Suppressor macrophage (primary cell): ENCODE measurements at places on chromosomes 7 and 10.

- DNase-seq: no peak
Observed at GRCh38 chr10:18230794-18231193, 90.6 kb downstream of the CACNB2 start.

DNA sequence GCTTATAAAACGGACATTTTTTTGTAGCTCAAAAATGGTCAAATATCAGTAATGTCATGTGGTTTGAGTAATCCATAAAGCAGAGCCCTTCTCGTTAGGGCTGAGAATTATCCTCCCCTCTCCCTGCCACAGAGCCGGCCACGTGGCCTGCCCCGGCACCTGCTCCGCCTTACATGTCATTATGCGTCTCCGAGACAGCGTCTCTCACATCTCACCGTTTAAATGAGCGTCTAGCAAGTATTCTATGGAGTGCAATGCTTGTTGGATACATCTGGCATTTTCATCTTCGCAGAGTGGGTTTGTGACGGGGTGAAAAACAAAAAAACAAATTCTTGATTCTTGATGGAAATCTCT is 86.1 kb downstream of the CUX1 start:
- no peak for DNase-seq

DNA sequence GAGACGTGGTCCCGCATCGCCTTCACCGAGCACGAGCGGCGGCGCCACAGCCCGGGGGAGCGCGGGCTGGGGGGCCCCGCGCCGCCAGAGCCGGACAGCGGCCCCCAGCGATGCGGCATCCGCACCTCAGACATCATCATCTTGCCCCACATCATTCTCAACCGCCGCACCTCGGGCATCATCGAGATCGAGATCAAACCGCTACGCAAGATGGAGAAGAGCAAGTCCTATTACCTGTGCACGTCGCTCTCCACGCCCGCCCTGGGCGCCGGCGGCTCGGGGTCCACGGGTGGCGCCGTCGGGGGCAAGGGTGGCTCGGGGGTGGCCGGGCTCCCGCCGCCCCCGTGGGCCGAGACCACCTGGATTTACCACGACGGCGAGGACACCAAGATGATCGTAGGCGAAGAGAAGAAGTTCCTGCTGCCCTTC is 737 bp downstream of the CNNM2 start:
- DNase-seq: no peak

GRCh38 chr7:43888993-43889945 is 17.1 kb downstream of the URGCP start:
- no peak for DNase-seq

DNA sequence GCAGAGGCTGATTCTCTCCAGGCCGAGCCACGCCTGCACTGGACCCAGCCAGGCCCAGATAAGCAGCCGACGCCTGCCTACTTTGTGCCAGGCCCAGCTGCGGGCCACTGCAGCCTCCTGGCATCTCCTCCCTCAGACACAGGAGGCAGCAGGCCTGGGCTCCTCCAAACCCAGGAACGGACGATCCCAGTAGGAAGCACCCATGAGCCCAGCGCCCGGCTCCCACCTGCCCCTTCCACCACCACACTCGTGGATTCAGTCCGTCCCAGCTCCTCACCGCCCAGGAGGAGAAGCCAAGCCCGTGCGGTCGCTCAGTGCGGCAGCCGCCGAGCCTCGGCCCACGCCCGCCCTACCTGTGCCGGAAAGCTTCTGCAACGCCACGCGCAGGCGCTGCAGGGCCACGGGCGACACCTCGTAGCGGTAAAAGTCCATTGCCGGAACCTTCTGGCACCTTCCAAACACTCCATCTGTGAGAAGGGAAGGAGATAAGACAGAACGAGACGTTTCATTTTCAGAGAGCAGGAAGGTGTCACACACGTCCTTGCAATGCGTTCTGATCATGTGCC is 271.1 kb downstream of the PTPRN2 start:
- DNase-seq: no peak

- no peak for DNase-seq
Observed at GRCh38 chr10:22245567-22245966, 27.8 kb upstream of the EBLN1 start.

GRCh38 chr10:125982260-125982948 is 86.0 kb downstream of the FANK1 start:
- peak; percentile 85 for DNase-seq

GRCh38 chr10:79022565-79023230 is 46.1 kb upstream of the ZMIZ1 start:
- DNase-seq: peak; percentile 38

DNA sequence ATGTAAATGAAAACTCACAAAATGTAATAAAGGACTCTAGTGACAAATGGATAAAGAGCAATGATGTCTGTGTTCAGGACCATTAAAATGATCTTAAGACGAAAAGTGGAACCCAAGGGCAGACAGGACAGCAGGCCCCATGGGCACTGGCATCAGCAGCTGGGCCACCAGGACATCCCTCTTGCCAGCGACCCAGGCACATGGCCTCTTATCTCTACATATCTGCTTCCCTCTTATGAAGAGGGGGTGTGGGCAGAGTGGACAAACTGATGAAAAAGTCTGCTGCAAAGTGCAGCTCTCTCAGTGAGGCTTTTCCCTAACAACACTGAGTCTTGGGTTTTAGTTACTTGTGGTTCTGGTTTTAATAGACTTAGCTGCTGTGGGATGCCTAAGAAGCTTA is 44.8 kb upstream of the ANKRD1 start:
- no peak for DNase-seq

DNA sequence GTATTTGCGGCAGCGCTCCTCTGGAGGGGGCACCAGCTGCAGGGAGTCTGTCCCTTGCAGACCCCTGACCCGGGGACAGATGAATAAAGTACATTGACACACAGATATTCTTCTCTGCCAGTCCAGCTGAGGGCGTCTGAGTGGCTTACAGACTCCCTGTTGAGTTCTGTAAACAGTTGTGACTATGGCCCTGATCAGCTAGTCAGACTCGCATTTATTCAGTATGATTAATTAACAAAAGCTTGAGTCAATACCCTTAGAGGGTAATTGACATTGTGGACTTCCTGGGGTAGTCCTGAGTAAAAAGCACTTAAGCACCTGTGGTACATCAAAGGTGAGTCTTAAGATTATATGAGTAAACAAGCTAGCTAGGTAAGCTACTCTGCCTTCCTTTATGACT is 21.0 kb downstream of the ANKRD30A start:
- DNase-seq: no peak

DNA sequence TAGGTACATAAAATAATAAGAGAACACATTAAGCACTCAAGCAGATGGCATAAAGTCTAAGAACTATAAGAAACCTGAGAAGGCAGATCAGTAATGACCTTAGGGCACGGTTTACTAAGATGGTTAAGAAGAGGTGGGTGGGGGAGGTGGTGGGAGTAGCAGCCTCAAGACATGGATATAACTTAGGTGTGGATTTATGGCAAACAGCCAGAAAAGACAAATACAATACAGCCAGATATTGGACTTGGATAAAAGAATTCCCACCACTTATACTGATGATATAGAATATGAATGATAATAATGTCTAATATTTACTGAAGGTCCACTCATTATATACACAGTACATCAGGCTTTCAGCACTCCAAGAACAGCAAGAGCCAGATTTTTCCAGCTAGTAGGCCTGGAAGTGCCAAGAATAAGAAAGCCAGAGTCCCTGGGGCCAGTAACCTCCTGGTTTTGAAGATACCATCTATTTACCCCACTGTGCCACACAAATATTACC is 11.9 kb downstream of the DPY19L1 start:
- no peak for DNase-seq

DNA sequence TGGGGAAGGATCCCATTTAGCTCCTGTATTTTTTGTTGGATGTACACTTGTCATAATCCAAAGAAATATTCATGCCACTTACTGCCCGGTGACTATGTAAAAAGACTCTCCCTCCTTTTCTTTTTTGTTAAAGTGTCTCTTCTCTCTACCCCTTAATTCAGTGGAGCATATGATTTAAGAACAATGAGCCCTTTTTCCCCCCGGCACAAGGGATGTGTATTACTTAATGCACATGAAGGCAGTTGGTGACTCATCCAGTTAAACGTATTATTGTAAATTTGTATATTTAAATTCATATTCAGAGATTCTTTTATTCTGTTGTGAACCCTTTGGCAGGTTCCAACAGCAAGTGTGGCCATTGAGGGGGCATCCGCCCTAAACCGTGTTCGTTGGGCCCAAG is 241.9 kb downstream of the SLC25A13 start:
- DNase-seq: no peak

DNA sequence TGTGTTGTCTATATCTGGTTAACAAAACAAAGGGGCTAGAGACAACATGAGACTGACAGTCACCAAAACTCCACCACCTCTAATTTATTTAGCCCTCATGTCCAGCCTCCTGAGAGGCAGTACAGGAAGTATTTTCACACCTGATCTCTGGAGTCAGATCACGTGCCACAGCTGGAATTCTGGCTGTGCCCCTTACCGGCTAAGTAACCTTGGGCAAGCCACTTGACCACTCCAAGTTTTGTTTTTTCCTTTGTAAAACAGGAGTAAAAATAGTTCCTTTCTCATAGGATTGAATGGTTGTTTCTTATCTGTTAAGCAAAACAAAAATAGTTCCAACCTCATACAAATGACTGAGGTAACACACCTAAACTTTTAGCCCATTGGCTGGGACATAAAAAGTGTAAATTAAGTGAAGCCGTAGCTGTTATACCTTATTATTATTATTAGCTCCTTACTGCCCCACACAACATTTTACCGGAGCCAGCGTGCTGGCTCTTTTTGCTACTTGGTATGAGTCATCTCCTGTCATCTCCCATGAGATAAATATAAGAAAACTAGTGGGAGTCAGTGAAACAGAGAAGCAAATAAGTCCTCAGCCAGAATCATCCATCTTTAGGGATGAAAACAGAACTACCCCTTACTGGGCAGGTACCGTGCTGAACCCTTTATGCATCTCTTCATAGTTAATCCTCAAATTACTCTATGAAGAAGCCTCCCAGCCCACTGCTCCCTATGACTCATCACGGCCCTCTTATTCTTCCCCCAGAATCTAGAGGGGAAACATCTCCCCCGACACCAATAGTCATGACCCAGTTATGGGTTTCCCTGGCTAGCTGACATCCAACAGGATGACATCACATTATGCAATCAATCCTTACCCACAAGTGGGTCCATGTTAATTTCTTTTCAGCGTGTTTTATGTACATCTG is 44.9 kb downstream of the PPP1R3C start:
- DNase-seq: no peak

DNA sequence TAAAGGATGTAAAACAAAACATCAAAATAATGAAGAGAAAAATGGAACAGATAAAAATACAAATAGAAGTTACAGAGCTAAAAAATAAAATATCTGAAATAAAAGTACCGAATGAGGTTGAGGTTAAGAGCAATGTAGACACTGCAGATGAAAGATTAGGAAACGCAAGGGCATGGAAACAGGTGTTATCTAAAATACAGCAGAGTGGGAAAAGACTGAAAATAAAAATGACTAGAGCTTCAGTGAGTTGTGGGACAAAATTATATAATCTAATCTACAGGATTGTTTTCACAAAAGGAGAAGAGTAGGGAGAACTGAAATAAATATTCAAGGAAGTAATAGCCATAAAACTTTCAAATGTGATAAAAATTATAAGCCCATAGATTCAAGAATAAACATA is 123.8 kb downstream of the PTEN start:
- DNase-seq: no peak

GRCh38 chr10:31042670-31043069 is 11.0 kb upstream of the ZNF438 start:
- DNase-seq: no peak

DNA sequence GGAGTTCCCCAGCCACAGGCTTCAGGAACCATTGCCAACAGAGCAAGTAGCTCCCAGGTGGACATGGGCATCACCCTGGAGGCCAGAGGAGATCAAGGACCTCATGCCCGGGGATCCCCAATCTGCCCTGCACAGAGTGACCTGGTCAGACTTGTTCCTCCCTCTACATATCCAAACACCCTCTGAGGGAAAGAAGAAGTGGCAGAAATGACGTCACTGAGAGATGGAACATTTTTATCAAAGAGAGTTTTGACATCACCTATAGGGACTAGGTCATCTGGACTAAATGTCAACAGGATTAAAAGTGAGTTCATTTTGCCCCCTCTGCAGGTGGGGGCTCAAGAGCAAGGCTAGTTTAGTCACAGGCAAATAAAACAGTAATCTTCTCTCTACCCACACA is 273.7 kb downstream of the SKAP2 start:
- peak; percentile 4 for DNase-seq

GRCh38 chr10:618229-618989 is 71.1 kb downstream of the DIP2C start:
- DNase-seq: no peak

- DNase-seq: peak; percentile 32
Observed at GRCh38 chr7:115230882-115231571, 309.1 kb downstream of the MDFIC start.

DNA sequence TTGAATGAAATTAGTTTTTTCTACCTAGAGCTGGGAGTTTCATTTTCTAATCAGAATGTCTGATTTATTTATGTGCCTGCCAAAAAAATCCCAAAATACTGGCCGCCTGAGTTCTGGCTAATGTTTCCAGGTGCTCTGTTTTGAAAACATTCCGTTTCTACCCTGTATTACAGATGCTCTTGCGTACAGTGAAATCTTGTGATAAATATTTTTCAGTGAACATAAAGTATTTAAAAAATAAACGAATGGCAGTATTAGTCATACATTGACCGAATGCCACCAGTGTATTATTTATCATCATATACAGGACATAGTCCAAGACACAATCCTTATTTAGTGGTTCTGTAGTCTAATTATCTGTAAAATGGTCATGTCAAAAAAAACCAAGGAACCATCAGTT is 102.8 kb downstream of the KAT6B start:
- DNase-seq: no peak

DNA sequence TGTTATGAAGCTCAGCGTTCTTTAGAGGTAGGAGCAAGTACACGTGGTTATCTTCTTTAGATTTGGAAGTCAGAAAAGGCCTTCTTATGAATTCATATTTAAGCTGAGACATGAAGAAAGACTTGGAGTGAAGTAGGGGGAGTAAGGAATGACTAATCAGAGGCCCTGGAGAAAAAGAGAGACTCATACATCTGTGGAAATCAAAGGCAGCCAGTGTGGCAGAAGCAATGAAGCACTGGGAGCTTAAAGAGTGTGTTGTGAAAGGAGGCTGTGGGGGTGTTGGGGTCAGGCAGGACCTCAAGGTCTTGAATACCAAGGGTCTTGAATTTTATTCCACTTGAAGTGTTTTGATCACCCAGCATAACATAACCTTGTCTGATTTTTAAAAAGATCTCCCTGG is 35.7 kb upstream of the FGL2 start:
- DNase-seq: peak; percentile 62

- DNase-seq: peak; percentile 95
Observed at GRCh38 chr10:101031796-101032636, 982 bp downstream of the SFXN3 start.

- no peak for DNase-seq
Observed at GRCh38 chr10:76868098-76868977, 769.3 kb downstream of the KCNMA1 start.

- DNase-seq: peak; percentile 61
Observed at GRCh38 chr7:22885797-22886261, 63.2 kb upstream of the TOMM7 start.

- no peak for DNase-seq
Observed at GRCh38 chr7:33807779-33808482, 97.4 kb upstream of the BMPER start.

GRCh38 chr7:21300692-21301091 is 127.2 kb upstream of the SP4 start:
- peak; percentile 6 for DNase-seq
